ENCODE measurements at places on chromosomes 6 and 20. TPM values are rescaled to one million over a fixed set of nuclear protein-coding genes. Genes with fewer than 3 reads are reported as not detected.

FUT9 gene
- total RNA-seq, result not detected

DNA sequence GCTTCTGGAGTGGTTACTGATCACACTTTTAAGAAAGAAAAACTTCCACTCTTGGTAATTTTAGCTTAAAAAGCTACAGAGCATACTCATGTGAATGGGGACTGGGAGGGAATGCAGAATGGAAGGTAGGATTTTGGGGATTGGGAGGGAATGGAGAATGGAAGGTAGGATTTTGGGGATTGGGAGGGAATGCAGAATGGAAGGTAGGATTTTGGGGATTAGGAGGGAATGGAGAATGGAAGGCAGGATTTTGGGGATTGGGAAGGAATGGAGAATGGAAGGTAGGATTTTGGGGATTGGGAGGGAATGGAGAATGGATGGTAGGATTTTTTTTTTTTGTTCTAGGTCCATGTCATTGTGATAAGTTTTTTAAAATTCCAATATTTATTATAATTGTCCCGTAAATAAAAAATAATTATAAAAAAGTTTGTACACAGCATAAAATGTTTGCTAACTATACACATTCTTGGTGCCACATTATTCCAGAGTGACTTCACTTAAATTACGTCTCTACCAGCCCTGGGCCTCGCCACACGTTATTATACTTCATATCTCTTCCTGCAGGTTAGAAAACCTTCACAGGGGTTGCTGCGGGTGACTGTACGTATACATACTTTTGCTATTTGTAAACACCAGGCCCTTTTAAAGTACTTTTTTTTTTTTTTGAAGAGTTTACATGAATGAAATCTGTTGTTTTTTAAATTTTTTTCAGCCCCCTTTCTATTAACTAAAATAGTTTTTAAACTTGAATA lies 127.3 kb downstream of the TIAM2 start:
- DNase-seq, result no peak

C6orf15 gene
- not detected for total RNA-seq

C6orf118 gene
- not detected for total RNA-seq

RIPOR3 gene
- 2.9 TPM for total RNA-seq

RAET1E gene
- 4.3 TPM for total RNA-seq

GRCh38 chr6:65295812-65296211 lies 411.2 kb downstream of the EYS start:
- no peak for DNase-seq
